ENCODE measurements at places on chromosomes 7 and 10.

DNA sequence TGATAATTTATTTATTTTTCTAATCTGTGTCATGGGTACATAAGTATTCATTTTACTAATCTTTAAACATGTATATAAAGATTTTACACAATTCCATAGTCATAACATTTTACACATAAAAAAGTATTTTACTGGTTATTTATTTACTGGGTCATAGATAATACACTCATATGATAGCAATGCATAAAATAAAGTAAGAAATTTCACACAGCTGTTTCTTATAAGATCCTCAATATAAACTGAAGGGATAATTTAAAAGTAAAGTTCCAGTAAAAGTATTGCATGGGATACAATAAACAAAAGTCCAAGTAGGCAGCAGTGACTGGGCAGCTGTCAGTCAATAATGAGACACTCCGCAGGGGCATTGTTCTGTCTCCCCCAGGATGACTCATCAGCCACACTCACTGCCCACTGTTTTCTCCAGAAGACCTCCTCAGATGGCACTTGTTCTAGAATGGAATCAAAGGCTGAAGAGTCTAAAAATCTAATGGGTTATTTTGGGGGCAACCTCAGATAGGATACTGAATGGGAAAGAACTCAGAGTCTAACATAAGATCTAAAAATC is 32.7 kb downstream of the DPY19L1 start:
- no peak for DNase-seq

- DNase-seq = no peak
Observed at GRCh38 chr10:88849234-88849633, 2.4 kb downstream of the ANKRD22 start.

DNA sequence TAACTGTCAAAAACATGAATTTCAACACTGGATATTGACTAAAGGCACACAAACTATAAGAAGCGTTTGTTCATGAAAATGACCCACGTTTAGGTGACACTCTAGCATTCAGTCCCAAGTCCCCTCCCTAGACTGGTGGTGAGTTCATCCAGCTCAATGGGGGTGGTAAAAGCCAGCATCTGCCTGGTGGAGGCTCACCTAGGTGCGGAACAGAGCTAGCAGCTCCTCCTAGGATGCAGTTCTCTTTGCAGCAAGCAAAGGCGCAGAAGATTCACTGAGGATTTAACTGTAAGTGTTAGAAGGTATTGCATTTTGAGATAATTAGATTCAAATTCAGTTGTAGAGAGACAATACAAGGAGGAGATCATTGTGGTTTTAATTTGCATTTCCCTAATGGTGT is 87.6 kb downstream of the VSTM2A start:
- no peak for DNase-seq

GRCh38 chr10:96588616-96589419 is 2.0 kb upstream of the TM9SF3 start:
- DNase-seq = peak; percentile 42

DNA sequence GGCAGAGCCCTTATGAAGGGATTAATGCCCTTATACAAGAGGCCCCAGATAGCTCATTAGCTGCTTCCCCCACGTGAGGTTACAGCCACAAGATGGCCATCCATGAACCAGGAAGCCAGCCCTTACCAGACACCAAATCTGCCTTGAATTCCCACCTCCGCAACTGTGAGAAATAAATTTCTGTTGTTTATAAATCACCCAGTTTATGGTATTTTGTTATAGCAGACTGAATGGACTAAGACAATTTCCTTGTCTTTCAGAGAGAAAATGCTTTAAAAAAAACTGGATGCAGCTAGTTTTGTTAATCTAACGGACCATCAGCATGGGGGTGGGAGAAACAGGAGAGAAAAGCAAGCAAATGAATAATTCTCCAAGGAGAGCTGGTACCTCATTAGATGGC is 36.5 kb downstream of the CBX3 start:
- no peak for DNase-seq

- DNase-seq = no peak
Observed at GRCh38 chr10:125023255-125023654, 81.3 kb downstream of the ZRANB1 start.

- no peak for DNase-seq
Observed at GRCh38 chr10:67804395-67804678, 33.7 kb downstream of the DNAJC12 start.

DNA sequence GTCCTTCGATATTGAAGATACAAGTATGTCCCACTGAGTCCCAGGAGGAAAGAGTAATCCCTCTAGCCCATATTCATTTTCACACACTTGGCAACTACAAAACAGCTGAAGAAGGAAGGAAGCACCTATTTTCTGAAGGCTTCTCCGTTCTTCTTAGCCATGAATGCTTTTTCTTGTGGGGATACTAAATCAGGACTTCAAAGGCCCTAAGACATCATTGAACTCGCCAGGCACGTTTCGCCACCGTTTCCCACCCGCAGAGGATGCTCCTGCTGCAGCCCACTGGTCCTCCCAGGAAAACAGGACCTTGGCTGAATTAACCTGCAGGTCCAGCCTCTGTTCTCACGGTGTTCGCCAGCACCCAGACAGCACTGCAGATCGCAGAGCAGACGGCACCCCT is 561.5 kb downstream of the DNAJB6 start:
- DNase-seq = no peak

GRCh38 chr7:129646369-129647021 is 35.0 kb downstream of the NRF1 start:
- no peak for DNase-seq

- DNase-seq = no peak
Observed at GRCh38 chr10:11754620-11755019, 12.4 kb downstream of the ECHDC3 start.

GRCh38 chr7:1624999-1625927 is 44.8 kb upstream of the ELFN1 start:
- DNase-seq = no peak

GRCh38 chr7:148234715-148235114 is 355.9 kb upstream of the C7orf33 start:
- DNase-seq = no peak

- DNase-seq = no peak
Observed at GRCh38 chr10:61337741-61338140, 115.4 kb downstream of the TMEM26 start.

- DNase-seq = no peak
Observed at GRCh38 chr7:133932591-133932990, 194.5 kb upstream of the LRGUK start.

DNA sequence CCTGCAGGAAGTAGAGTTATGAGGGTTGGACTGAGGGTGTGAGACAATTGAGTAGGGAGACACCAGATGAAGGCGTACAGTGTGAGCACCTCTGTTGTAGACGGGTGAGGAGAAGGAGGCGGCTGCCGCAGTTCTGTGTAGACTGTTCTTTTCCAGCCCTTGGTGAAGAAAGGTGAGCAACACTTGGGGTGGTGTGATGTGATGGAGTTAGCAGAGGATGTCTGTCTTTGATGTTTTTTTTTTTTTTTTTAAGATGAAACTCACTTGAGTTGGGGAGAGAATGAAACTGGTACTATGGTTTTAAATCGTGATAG is 42.8 kb upstream of the RNF216 start:
- peak; percentile 55 for DNase-seq

GRCh38 chr7:103719070-103719469 is 270.4 kb downstream of the RELN start:
- no peak for DNase-seq

DNA sequence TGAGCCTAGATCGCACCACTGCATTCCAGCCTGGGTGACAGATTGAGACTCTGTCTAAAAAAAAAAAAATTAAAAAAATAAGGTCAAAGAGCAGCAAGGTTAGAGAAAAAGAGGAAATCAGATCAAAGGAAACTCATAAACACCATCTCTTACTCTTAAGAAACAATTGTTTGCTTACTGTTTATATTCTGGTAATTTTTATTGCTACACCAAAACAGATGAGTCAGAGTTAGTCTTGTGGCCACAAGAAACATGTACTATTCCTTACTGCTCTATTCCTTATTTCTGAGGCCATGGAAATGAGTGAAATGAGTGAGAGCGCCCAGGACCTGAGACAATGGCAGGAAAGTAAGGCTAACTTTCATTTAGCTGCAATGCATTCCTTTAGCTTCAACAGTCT is 387.3 kb downstream of the HPSE2 start:
- DNase-seq = no peak

- DNase-seq = no peak
Observed at GRCh38 chr7:96316949-96317348, 4.9 kb downstream of the SLC25A13 start.

DNA sequence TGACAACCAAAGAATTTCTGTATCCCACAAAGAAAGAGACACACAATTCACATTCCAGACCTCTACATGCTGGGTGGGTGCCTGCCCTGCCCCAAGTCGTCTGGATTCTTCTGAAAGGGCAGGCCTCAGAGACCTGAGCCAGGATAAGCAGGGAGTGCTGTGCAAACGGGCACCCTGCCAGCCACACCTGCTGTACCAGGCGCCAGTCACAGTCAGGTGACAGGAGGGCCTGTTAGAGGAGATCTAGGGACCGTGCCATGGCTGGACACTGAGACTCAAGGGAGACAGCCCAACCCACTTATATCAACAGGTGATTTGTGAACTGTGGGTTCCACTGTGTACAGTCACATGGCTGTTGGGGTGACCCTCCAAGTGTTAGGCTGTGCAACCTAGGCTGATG is 103.1 kb upstream of the AFAP1L2 start:
- no peak for DNase-seq

- no peak for DNase-seq
Observed at GRCh38 chr7:139738101-139738489, 39.7 kb downstream of the HIPK2 start.

DNA sequence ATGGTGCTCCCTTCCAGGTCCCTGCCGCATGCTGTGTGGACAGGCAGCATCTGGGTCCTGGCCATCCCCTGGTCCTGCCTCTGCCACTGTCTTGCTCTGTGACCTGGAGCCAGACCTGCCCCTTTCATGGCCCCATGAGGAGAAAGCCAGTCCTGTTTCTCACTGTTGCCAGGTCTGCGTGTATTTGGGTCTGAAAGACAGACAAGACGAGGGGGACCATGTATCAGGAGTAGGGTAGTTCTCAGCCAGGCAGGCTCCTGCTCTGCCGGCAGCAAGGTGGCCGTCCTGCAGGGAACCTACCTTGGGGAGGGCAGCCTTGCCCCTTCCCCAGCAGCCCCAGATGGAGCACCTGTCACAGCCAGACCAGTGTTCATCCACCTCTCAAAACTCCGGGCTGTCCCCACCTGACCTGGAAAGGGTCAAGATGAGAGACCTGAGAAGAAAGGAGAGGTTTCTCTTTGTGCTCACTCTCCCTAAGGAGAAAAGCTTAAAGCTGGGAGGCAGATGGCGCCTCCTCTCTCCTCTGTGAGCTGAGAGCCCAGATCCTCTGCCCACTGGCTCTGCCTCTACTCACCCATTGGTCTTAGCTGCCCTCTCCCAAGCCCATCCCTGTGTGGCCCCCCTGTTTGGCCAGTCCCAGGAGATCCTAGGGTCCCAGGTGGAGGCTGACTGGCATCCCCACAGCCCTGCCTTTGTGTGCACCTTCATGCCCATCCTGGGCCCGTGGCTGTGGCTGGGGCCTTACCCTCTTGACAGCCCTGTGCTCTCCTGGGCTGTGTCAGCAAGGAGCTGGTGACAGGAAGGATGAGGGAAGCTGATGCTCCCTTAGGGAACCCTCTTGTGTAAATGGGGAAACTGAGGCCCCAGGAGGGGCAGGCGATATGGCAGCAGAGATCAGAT is 116.1 kb upstream of the PCBD1 start:
- no peak for DNase-seq

DNA sequence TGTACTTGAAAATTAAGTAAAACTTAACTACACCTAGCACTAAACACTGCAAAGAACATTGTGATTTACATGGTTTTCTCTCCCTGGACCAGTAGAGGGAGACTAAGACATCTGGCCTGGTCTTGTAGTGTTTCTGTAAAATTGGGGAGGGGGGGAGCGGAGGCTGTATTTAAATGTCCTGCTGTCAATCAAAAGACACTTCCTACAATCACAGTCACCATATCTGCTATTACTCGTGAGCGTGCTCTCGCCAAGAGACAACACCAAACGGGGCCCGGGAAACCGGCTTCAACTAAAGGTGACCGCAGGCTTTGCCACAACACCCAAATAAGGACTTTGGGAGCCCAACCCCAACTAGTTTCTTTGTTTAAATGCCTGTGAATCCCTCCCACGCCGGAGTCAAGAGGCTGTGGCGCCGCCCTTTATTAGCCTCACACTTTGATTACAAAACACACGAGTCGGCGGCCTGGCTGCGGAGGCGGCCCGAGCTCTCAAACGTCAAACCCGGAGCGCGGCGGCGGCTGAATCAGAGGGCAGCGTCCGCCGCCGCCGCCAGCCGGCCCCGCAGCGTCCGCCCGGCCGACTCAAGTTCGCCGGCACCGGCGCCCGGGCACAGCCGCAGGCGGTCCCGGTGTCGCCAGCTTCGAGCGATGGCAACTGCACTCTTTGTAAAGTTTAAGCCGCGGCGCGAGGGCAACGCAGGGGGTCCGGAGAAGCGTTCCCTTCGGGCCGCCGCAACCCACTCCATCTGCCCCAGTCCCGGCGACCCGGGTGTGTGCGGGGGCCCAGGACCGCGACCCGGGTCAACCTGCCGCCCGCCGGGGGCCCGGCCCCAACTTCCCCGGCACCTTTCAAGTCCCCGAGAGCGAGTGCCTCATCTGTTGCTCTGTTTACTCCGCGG is 1.3 kb downstream of the KDM7A start:
- DNase-seq = peak; percentile 84

- no peak for DNase-seq
Observed at GRCh38 chr7:27194686-27195379, 5.1 kb downstream of the HOXA13 start.

DNA sequence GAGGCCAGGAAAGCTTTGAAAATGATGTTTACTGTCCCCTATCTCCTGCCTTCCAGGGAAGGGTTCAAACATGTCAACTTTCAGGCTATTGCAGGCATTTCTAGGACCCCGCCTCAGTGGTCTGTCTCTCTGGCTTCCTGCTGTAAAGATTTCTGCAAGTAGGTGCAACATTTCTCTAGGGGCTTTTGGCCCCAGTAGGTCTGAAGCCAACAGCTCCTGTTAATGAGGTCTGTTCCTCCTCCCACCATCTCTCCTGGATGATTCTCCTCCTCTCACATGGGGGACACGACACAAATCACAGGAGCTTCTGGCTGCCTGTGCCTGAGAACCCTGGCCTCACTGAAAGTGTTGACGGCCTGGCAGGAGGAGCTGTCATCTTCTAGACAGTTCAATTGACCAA is 194.3 kb downstream of the CYP26A1 start:
- DNase-seq = no peak

- DNase-seq = no peak
Observed at GRCh38 chr10:84160663-84161362, 12.8 kb upstream of the GPR15LG start.

DNA sequence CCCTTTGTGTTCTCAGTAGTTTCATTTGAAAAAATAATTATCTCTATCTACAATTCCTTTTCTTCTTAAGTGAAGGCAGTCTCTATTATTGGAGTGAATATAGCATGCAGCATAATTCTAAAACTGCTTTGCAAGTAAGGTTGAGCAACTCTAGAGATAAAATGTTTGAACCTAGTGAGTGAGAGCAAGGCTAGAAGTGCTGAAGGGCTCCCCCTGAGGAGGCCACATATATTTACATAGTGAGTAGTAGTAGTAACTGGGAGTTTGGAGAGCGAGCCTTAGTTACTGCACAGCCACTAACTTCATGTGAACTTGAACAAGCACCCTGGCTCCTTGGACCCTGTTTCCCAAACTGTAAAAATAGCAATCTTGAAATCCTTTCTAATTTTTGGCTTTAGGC is 141.5 kb upstream of the DKK1 start:
- no peak for DNase-seq

All from stimulated activated CD4-positive, alpha-beta T cell treated with anti-CD3 and anti-CD28 coated beads, Interleukin-2, amount 100 ng/mL, for 24 hours (primary cell).